ENCODE measurements at places on chromosomes 1 and 21.

DNA sequence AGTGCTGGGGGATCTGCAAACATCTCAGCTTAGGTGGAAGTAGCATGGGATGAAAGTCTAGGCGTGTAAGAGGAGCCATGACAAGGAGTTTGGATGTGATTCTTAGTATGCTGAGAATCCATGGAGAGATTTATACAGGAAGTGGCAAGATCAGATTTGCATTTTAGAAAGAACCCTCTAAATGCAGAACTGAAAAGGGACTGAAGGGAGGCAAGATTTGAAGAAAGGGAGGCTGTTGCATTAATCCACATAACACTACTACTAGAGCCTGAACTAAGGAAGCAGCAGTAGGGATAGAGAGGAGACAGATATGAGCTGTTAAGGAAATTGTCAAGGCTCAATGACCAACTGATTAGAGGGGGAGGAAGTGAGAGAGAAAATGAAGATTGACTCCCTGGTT, 9.8 kb downstream of the C1orf74 start:
- DNase-seq = no peak

DNA sequence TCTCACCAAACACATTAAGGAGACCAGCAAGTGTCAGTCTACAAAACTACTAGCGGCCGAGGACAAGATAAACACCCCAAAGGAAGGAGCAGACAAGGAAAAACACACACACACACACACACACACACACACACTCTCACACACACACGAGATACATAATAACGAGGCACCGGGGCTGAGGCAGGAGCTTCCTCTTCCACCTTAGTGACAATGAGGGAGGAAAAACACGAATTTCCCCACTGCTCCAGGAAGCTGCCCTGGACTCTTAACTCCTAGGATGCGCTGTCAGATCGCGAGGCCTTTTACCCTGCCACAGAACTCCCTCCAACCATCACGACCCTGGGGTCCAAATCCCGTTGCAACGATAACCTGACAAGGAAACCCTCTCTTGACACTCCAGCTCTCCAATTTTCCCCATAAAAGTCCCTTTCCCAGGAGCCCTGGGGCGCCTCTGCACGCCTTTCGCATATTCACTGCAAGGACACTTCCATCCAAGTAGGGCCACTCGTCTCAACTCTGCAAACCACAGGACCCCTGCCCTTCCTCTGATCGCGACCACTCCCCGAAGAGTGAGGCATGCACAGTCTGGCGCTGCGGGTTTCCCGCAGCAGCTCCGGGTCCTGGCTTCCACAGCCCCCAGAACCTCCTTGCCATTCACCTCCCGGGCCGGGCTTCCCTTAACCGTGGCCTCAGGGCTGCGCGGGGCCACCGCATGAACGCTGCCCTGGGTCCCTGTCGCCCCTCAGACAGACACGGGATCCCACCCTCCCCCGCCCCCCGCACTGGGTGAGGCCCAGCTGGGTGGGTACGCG, 581 bp downstream of the ETV3 start:
- DNase-seq = no peak

DNA sequence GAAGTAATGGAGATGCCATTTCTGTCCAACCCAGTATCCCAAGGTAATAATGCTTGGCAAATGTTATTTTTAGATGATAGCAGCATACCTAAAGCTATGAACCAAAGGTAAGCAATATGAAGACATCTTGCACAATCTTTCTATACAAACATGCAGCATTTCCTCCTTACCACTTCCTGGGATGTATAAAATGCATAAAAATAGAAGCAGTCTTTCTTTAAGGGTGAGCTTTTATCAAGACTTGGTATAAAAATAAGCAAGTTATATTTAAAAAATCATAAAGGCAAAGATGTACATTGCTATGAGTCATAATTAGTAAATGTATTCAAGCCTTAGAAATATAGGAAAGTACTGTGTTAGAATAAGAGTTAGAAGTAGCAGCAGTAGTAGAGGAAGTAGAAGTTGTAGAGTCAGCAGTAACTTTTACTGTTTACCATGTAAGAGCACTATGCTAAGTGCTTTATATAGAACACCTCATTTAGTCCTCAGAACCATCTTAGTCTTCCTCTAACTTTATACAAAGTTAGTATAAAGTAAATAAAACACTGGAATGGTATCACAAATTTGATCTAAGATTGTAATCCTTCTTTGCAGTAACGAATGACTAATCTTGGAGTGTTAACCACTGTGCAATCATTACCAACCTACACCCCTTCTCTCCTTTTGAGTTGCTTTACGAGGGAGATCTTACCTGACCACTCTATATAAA, 371.3 kb downstream of the VAV3 start:
- no peak for DNase-seq

DNA sequence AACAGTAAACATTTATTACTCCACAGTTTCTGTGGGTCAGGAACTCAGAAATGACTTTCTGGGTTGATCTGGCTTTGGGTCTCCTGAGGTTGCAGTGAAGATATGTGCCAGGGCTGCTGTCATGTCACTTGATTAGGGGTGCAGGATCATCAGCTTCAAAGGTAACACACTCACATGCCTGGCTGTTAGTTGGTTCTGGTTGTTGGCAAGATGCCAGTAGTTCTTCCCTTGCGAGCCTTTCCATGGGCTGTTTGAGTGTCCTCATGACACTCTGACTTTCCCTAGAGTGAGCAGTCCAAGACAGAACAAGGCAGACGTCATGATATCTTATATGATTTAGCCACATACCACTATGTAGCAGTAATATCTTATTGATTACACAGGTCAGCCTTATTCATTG, 1.8 kb downstream of the SWT1 start:
- no peak for DNase-seq

DNA sequence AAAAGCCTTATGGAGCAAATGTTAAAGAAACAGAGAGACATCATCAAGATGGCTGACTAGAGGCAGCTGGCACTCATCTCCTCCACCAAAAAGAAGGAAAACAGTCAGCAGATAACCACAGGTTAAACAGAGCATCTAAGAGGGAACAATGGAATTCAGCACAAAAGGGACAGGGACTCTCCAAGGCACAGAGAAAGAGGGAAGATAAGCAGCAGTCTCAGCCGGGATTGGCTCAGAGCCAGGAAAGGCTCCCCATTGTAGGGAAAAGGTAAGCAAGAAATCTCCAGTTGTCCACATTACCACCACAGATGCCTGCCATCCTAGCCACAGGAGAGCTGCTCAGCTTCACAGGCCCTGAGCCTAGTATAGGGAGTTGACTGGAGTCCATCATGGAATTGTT, 605.5 kb downstream of the SMYD3 start:
- DNase-seq = no peak

DNA sequence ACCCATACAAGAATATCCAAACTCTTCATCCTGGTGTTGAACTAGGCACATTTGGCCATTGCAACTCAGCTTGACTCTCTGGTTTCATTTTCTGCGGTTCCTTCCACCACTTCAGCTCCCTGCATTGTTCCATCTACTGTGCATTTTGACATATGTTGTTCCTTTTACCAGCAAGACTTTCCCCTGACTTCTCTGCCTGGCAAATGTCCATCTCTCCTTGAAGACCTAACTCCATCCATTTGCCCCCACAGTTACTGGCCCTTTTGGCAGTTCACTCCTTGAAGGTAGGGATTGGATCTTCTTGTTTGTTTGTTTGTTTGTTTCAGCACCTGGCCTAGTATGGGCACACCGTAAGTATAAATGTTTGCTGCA, 8.7 kb downstream of the PADI2 start:
- no peak for DNase-seq

GRCh38 chr1:55827350-55827749, 612.2 kb upstream of the USP24 start:
- DNase-seq = no peak

GRCh38 chr1:145942871-145943270, 14.9 kb downstream of the LIX1L start:
- no peak for DNase-seq

DNA sequence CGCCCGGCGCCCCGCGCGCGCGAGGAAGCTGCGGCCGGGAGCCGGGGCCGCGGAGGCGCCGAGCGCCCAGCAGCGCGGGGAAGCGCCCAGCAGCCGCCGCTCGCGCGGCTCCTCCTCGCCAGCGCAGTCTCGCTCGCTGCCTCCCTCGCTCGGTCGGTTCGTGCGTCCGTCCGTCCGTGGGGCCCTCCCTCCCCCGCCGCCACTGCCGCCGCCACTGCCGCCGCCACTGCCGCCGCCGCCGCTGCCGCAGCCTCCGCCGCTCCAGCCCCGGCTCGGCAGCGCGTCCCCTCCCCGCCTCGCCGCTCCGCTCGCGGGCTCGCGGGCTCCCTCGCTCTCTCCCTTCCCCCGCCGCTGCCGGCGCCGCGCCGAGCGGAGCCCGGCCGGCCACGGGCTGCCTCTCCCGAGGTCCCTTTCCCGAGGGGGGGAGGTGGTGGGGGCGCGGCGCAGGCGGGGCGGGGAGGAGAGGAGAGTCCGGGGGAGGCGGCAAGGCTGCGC, at the start of gene KCND3:
Gene KCND3 (minus strand): TSS at position 138 of the 495 bp plus-strand sequence.
- DNase-seq = peak; percentile 43

DNA sequence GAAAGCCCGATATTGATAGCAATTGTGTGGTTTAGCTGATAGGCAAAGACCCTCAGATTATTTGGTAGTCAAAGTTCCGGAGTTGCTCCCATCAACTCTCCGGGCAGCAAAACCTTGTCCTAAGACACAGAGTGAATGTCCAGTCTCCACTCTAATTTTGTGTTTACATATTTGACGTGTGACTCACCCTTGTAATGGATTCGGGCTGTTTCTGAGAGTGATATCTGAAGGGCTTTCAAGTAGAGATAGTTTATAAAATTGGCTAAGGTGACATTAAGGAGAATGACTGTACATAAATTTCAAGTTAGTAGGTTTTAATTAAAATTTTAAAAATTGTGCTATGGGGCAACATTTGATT, 154.2 kb downstream of the CNIH3 start:
- no peak for DNase-seq
